ENCODE measurements at places on chromosomes 7 and 10.

DNA sequence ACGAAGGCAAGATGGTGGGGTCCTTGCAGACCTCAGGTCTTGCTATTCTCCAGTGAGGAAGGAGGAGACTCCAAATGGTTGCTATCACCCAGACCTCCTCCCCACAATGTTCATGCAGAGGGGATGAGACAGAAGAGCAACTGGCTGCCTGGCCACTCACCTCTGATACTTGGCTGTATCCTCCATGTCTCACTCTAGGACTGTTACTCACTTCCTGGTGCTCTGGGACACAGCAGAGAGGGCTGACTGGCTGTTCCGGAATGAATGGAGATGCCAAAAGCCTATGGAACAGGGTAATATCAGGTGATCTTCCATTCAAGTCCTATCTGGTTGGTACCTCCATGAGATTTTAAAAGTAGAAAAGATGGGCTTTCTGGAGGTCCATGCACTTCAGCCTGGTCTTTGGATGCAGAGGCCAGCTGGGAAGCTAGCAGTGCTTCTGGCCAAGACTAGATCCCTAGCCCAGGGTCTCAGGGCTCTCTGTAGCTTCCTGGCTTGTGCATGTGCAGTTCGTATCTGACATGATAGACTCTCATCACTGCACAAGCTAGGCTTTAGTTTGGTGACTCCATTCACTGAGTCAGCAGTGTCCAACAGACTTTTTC is 27.0 kb upstream of the ABI1 start:
- no peak for DNase-seq

DNA sequence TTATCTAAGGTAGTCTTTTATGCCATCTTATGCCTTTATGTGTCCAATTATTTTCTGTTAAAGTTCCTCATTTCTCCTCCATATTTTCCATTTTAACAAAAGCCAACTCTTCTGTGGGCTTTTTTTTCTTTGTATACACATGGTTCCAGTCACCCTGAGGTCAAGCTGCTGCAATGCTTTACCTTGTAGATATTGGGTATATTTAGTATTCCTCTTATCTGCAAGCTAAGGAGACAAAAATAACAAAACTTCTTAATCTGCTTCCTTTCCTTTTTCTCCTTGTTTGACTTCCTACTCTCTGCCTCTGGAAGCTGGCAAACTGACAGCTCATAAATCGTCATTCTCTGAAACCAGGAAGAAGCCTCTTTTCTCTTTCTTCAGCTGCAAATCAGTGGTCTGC is 885.0 kb upstream of the LRRN3 start:
- DNase-seq, result no peak

GRCh38 chr7:365593-365992 is 75.6 kb downstream of the FOXL3 start:
- no peak for DNase-seq

GRCh38 chr7:102046373-102047117 is 229.1 kb downstream of the CUX1 start:
- DNase-seq, result no peak

DNA sequence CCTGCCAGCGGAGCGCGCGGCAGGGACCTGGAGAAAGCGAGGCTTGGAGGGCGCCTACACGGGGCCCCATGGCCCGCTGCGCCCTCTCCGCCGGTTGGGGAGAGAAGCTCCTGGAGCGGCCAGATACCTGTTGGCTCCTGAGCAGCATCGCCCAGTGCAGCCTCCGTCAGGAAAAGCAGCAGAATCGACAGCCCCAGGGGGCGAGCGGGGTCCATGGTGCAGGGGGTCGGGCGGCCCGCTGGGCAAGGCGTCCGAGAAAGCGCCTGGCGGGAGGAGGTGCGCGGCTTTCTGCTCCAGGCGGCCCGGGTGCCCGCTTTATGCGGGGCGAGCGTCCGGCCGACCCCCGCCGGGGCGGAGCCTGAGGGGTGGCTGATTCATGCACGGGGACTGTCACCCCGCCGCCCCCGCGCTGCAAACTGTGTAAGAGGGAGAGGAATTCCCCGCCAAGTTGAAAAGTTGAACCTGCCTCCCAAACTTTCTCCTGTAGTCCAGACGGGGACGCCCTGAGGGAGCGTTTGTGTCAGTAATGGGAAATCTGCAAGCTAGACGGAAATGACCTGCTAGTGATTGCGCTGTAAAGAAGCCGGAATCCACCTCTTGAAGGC is at the start of gene TFPI2:
Gene TFPI2, minus strand, starts transcription at position 290 of the 605 bp plus-strand sequence. Its CDS starts 75 bp downstream, at position 215.
- DNase-seq, result peak; percentile 31

GRCh38 chr10:4595719-4596319 is 230.2 kb upstream of the AKR1E2 start:
- DNase-seq, result no peak

- DNase-seq, result no peak
Measured at GRCh38 chr10:109374215-109374614, 549.1 kb downstream of the XPNPEP1 start.

- DNase-seq, result peak; percentile 25
Measured at GRCh38 chr10:113704637-113705343, 25.1 kb downstream of the CASP7 start.

GRCh38 chr7:11175887-11176286 is 202.2 kb downstream of the PHF14 start:
- no peak for DNase-seq

- peak; percentile 86 for DNase-seq
Measured at GRCh38 chr7:1175967-1176851, 16.2 kb upstream of the ZFAND2A start.

GRCh38 chr10:6228647-6229046 is 25.9 kb downstream of the PFKFB3 start:
- no peak for DNase-seq

DNA sequence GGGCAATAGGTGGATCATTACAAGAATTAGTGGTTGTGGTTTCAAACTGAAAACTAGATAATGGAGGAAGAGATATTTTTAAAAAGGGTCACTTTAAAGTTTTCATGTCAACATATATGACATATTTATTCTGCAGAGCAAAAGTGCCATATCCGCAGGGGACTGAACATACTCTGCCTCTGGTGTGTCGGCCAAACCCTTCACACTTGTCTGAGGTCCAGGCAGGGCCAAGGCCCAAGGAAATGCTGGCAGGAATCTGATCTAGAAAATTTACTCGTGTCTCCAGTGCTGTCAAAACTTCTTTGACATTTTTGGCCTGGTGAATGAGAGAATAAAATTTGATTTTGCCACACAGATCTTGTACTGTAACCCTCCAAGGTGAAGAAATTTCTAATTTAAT is 562.3 kb downstream of the CCSER2 start:
- DNase-seq, result no peak

DNA sequence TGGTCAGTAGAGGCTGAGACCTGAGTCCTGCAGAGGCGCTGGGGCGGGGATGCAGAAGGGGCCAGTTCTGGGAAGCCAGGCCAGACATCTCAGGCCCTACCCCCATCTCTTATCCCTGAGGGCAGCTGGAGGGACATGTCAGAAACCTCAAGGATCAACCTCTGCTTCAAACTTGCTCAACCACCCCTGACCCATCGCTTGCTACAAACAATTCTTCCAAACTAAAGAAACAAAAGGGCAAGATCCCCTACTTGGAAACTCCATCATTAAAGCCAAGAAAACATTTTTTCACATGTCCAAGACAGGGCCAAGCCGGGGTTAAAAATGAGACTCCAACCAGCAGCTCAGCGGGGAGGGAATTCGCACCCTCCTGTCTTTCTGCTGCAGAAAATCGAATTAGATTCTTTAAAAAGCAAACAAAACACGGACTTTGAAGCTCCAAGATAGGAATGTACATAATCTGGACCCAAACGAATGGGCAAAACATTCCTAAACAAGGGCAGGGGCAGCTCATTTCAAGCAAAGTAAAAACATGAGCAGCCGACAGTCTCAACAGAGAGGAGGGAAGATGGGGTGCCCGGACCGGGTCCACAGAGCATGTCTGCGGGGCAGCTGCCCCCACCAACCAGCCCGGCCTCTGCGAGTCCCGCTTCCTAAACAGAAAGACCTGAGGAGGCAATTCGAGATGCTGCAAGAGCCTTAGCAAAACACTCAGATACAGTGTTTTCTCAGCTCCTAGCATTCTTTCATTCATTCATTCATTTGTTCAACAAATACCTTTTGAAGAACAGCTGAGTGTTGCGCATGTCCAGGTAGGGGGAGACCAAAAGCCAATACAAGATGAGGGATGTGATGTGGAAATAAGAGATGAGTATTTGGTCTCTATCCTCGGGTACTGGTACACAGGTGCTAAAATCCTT is 44.8 kb downstream of the CHST15 start:
- DNase-seq, result no peak

DNA sequence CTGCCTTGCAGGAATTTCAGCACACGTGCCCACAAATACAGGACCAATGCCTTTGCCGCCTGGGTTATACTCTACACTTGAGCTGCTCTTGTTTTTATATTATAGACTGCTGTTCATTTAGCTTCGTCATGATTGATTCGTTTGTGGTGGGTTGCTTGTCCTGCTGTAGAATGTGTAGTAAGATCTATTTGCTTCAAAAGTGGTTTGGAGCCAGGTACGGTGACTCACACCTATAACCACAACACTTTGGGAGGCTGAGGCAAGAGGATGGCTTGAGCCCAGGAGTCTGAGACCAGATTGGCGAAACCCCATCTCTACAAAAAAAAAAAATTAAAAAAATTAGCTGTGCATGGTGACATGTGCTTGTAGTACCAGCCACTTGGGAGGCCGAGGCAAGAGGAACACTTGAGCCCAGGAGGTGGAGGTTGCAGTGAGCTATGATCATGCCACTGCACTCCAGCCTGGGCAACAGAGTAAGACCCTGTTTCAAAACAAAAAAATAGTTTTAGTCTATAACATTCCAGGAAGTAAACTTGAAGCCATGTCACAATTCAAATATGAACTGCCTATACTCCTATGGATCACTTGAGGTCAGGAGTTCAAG is 9.0 kb upstream of the RHBDD2 start:
- DNase-seq, result no peak

- DNase-seq, result no peak
Measured at GRCh38 chr10:6175329-6176055, 27.2 kb upstream of the PFKFB3 start.

GRCh38 chr10:78264361-78264760 is 230.7 kb downstream of the RPS24 start:
- DNase-seq, result no peak

DNA sequence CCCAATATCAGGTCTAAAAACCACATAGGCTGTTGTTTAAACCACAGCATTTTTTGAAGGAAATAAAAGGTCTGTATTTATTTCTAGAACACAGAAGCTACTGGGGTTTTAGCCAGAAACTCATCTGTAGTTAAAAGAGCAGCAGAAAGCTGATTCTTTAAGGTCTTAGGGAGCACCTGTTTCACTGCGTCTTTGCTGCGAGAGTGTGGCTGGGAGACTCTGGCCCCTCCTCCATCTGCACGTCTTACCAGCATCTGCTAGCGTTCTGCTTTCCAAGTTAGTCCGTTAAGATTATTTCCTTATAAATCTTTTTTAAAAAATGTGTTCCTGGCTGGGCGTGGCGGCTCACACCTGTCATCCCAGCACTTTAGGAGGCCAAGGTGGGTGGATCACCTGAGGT is 95.9 kb downstream of the ADARB2 start:
- DNase-seq, result no peak

GRCh38 chr10:122514045-122514840 is 46.3 kb upstream of the DMBT1 start:
- DNase-seq, result no peak

GRCh38 chr7:29355388-29355787 is 160.8 kb downstream of the CHN2 start:
- no peak for DNase-seq

DNA sequence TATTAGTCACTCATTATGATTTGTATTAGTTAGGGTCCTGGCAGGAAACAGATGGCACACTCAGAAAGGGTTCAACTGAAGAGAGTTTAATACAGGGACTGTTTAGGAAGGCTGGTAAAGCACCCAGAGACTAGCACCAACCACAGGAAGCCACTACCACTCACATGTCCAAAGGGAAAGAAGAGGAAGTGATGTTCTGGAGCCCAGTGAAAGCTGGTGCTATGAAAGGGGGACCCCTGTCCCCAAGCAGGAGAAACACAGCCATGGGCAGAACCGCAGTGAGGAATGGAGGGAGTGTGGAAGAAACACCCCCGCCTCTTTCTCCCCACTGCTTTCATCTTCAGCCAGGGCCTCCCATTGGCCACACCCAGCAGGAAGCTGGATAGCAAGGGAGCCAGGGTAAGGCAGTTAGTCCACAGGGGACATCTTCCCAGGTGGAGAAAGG is 3.2 kb upstream of the VSIR start:
- no peak for DNase-seq

DNA sequence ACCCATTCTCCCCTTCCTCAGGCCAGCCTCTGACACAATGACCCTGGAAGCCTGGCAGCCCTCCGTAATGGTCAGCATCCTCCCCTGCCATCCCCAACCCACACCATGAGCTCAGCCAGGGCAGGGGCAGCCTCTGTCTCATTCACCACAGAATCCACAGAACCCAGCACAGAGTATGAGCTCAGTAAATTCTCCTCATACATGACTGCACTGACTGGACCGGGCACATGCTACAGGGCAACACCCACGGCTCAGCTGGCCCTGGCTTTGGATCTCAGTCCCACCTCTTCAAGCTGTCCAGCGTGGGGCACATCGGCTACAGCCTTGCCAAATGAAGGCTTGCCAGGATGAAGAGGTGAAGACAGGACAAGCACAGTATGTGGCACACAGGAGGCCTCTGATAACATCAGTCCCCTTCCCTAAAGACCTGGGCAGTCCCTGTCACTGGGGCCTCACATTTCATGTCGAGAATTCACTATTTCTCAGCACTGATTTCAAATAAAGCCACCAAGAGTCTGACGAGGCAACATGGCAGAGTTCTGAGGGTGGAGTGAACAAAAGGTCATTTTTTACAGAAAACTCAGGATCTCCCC is 7.9 kb downstream of the GPRIN2 start:
- no peak for DNase-seq

- DNase-seq, result no peak
Measured at GRCh38 chr7:121267612-121268011, 61.2 kb upstream of the WNT16 start.

DNA sequence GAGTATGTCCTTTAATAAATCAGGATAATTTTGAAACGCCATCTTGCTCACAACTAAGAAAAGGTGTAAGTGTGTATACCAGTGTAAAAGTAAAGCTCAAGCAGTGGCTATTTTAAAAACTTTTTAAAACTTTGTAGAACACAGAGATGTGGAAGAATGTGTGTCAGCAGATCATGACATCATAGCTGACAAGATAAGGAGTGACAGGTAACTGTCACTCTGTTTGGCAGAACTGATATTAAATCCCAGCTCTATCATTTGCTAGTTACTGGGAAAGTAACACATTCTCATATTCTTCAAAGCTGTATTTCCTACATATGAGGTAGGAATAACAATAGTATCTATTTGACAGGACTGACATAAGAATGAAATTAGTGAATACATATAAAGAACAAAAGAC is 63.9 kb upstream of the RNF148 start:
- no peak for DNase-seq

GRCh38 chr10:122282909-122283308 is 11.8 kb downstream of the BTBD16 start:
- no peak for DNase-seq

GRCh38 chr10:69047111-69047832 is 40.6 kb upstream of the SRGN start:
- no peak for DNase-seq

DNA sequence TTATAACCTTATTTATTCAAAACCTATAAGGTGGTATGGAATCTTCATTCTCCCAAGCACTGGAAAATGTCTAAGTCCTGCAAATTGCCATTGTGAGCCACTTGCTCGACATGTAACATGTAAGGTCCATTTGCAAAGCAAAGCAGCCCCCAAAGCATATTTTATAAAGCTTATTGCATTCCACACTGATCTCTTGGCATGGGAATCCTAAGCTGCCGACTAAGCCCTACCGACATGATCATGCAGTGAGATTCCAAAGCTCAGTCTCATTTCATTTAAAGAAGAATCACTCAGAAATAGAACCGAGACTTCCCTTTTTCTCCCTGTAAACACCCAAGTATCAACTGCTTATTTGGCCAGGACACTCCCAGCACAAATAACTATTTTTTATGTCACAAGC is 333.4 kb upstream of the MYO3A start:
- no peak for DNase-seq

All from GM13977 (cell line).